Hematopoietic multipotent progenitor cell treated with erythropoietin and hydrocortisone succinate and interleukin-3 and kit ligand, for 17 days (in vitro differentiated cells): ENCODE measurements at places on chromosomes 12 and 14.

DNA sequence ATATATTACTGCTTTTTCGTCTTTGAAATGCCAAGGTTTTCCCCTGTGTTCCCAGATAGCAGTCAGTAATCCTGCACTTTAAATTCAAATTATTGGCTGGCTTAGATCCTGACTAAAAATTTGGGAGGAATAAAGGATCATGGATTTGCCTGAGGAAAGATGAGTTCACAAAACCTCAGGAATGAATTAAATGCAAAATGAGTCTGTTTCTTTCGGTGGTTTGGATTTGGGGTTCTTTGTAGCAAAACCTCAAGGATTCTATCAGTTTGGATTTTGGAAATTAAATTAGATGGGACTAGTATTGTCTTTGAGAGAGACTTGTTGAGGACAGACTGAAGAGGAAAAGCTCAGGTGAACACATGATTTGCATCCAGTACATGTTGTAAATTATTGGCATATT is 36.1 kb downstream of the PPFIBP1 start:
- no peak for DNase-seq

DNA sequence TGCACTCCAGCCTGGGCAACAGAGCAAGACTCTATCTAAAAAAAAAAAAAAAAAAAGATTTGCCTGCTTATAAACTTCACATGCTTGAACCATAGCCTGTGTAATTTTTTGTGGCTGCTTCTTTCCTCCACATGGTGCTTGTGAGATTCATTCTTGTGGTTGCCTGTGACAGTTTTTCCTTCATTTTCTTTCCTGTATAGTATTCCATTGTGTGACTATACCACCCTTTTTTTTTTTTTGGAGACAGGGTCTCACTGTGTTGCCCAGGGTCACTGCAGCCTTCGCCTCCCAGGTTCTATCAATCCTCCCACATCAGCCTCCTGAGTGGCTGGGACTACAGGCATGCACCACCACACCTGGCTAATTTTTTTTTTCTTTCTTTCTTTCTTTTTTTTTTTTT is 22.6 kb upstream of the CHST11 start:
- DNase-seq = no peak

- DNase-seq = no peak
These were observed 29.6 kb upstream of the OR5AU1 start for GRCh38 chr14:21185491-21185890.

DNA sequence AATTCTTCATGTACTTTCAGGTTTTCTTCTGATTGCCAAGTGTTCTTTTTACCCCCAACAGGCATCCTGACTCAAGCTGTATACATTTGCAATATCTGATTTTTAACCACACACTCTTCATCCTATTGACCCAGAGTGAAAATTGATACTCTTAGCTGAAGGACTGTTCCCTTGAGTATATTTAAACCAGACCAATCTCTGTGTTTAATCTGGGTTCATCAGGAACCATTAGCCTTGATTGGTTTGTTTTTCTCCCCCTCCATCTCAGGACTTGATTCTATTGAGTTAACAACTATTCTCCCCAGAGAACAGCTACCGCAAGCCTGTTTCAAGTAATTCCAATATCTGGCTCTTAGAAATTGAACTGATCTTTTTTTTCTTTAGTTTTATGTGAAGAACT is 222.3 kb upstream of the NOVA1 start:
- DNase-seq = no peak

- DNase-seq = no peak
These were observed 354.0 kb upstream of the KITLG start for GRCh38 chr12:88934163-88934747.

GRCh38 chr12:65189028-65189718 is 19.8 kb downstream of the LEMD3 start:
- no peak for DNase-seq

DNA sequence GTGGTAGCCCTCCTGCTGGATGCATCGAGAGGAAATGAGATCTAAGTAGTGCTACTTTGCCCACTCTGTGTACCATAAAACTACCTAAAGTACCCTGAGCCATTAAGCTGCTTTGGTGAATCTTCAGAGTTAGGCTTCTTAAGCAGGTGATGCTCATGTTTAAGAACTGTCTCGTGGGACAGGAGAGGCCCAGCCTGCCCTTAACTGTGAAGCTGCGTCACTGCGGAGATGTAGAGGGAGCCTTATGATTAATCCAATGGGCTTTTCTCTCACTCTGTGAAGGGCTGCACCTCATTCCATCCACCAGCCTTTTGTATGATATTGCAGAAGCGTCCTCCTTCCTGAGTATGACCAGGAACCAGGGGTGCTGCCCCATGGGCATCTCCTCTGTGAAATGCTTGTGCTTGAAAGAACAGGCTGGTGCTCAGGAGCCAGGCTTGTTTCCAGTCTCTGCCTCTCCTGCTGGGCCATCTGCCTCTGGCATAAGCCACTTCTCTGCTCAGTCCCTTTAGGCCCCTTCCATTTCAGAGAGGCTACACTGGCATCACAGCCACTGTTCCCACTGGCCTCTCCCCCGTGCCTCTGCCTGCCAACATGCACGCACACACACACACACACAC is 6.8 kb upstream of the CCDC177 start:
- no peak for DNase-seq

DNA sequence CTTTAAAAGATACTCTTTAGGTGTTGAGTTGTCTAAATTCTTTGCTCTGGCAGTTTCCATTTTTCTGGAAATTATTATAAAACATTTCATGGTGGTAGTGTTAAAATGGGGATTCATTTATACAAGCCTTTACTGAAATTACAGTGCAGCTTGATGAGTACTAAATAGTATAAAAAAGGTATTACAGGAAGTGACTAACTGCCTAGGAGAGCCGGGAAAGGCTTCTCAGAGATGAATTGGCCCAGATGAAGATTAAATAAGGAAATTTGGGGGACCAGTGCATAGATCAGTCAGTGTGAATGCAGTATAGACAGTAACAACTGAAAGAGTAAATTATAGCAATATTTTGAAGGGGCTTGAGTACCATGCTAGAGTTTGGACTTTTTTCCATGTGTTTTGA is 7.5 kb downstream of the PSMA6 start:
- no peak for DNase-seq

DNA sequence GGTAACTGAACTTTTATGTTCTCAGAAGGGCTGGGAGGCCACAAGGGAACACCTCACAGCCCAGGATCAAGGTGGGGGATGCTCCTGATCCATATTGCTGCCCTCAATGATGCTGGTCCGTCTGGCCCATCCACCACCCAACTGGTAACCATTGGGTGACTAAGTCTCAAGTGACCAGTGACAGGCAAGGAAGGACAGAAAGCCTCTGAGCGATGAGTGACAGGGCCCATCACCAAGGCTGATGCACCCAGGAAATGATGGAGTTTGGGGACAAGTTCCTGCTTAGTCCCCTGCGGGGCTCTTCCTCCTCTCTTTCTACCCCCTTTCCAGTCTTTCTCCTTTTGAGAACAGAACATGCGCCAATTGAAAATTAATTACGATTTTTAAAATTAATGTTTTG is 2.6 kb upstream of the MMP19 start:
- DNase-seq = no peak

GRCh38 chr12:124675881-124676713 is 108.7 kb upstream of the NCOR2 start:
- DNase-seq = no peak

- no peak for DNase-seq
These were observed 218.5 kb downstream of the FUT8 start for GRCh38 chr14:65631040-65631439.

DNA sequence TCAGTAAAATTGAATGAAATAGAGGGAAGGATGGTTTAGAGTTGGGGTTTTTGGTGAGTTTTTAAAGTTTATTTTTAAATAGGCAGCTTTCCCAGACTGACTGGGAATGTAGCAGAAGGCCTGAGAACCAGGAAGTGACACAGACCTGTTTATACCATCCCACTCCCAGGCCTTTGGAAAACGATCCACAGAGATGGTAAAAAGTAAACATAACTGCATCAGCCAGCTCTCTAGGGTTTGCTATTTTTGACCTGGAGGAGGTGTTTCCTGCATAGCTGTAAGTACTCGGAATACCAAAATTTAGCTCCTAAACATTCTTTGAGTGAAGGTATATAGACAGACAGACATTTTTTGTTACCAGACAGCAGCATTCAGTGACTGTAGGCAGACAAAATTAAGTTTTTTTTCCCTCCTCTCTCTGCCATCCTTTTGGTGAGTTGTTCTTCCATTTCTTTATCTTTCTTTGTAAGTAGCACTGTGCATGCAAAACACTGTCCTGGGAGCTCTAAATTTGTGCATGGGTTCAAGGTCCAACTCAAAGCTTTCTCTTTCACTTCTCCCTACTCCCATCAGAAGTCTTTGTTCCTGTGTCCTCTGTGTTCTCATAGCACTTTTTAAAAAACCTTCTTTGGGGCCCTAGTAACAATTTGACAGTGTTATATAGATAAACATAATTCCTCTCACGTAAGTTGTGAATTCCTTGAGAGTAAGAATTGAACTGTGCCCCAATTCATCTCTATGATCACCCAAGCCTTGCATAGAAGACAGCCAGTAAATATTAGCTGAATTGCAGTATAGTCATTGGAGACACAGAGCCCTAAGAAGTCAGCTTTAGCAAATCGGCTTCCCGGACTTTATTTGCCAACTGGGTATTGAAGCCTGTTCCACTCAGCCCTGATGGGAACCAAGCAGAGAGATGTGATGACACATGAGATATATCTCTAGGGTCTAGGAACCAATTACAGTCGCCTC is 37.4 kb downstream of the SUSD6 start:
- no peak for DNase-seq

DNA sequence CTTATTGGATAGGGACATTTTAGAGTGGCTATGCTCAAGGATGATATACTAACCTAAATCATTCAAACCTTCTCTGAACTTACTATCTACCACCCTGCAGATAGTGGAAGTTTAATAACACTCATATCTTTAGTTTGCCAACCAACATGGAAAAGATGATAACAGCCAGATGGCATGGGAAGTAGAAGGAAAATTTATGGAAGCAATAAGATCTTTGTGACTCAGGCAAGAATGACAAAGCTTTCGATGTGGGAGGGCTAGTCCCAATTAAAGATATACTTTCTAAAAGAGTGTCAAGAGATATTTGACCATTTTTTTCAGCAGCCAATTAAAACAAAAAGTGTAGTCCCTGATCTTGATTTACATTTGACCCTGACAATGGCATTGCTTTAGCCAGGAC is 631.7 kb downstream of the RPS29 start:
- DNase-seq = no peak

- no peak for DNase-seq
These were observed 2.3 kb upstream of the PRPH start for GRCh38 chr12:49292729-49293055.

GRCh38 chr12:12624498-12624992 is 12.9 kb downstream of the CREBL2 start:
- no peak for DNase-seq

DNA sequence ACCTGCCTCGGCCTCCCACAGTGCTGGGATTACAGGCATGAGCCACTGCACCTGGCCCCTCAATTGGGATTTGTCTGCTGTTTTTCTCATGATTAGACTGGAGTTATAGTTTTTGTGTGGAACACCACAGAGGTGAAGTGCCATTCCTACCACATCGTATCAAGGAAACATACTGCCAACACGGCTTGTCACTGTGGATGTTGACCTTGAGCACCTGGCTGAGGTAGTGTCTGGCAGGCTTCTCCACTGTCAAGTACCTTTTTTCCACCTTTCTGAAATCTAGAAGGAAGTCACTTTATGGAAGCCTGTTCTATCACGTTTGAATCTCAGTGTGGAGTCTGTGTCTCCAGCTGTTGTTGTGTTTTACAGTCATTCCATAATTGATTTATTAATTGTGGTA is 21.4 kb upstream of the SEL1L start:
- DNase-seq = no peak

- peak; percentile 15 for DNase-seq
These were observed 44.2 kb downstream of the TTC8 start for GRCh38 chr14:88868558-88869159.

GRCh38 chr12:110689281-110690126 is 589 bp upstream of the HVCN1 start:
- DNase-seq = no peak

GRCh38 chr12:3020850-3021435 is 56.2 kb upstream of the TSPAN9 start:
- no peak for DNase-seq

DNA sequence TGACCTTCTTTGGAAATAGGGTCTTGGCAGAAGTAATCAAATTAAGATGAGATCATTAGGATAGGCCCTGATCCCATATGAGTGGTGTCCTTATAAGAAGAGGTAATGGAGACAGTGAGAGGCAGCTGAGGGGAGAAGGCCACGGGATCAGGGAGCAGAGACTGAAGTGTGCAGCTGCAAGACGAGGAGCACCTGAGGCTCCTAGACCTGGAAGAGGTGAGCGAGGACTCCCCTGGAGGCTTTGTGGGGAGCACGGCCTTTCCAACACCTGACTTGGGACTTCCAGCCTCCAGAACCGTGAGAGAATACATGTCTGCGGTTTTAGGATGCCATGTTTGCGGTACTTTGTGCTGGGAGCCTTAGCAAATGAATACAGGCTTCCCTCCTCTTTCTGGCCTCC is 37.5 kb downstream of the LRTM2 start:
- no peak for DNase-seq

DNA sequence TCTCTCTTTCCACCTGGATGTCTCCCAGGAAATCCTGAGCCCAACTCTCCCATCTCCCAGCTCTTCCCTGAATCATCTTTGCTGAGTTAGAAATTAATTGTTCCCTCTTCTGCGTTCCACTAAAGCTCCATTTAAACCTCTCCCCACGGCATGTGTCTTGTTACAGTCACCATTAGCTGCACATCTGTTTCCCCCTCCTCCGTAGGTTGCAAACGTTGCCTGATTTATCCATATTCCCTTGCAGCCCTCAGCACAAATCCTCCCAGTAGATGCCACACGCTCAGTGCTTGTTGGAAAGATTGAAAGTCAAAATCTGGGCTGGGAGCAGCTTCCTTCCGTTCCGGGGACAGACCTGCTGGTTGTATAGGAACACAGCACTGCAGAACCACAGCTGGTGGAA is 90.4 kb downstream of the SLC24A4 start:
- DNase-seq = no peak

DNA sequence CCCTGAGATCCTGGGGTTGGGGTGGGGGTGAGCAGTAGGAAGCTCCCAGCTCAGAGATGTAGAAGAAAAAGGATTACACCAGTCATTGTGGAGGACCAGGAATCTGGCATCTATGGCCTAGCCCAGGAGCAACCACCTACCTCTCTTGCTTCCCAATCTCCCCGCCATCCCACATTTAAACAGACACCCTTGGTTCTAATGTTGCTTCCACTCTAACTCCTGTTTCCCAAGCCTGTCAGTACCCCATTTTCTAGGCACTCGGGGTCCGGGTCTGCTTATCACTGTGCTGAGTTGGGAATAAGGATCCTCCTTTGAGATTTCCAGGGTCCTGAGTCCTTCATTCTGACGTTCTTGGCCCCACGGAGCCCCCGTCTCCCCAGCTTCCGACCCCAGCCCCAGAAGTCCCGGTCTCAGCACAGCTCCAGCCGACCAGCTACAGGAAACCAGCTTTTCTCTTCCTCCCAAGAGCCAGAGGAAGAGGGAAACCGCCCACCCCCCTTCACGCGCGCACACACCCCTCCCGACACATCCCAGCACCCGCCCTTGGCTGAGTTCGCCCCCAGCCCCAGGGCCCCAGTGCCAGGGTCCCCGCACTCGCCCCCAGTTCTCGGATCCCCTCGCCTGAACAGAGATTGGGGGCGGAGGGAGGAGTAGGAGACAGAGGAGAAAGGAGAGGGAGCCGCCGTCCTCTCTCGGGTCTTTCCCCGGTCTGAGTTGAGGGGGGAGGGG is 1.2 kb downstream of the ITGA5 start:
- DNase-seq = no peak

- no peak for DNase-seq
These were observed 232.7 kb downstream of the RASSF9 start for GRCh38 chr12:85603556-85603955.

- DNase-seq = no peak
These were observed 5.3 kb downstream of the CHGA start for GRCh38 chr14:92928258-92928629.

- DNase-seq = no peak
These were observed 154.4 kb downstream of the RPAP3 start for GRCh38 chr12:47551426-47551851.
